ENCODE measurements at places on chromosomes 6 and 20.

GRCh38 chr6:126064257-126064747 is 78.0 kb downstream of the TRMT11 start:
- no peak for DNase-seq

- DNase-seq: no peak
Measured at GRCh38 chr6:141472162-141472928, 660.4 kb upstream of the GJE1 start.

DNA sequence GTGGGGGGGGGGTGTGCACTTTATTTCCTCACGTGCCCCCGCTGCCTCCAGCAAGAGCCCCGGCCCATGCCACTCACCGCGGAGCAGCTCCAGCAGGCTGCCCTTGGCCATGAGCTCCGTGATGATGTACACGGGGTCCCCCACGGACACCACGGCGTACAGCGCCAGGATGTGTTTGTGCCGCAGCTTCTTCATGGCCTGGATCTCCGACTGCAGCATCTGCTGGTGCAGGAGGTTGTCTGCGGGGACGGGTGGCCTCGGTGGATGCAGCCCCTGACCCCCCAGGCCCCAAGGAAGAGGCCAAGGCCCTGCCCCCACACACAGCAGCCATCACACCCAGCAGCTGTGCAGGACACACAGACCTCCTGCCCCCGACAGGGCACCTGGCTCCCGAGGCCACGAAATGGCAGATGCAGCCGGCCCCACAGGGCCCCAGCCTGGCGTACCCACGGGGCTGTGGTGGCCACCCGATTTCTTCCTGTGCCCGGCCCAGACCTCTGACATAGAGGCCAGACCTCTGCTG is 4.7 kb downstream of the PTK6 start:
- DNase-seq: no peak

DNA sequence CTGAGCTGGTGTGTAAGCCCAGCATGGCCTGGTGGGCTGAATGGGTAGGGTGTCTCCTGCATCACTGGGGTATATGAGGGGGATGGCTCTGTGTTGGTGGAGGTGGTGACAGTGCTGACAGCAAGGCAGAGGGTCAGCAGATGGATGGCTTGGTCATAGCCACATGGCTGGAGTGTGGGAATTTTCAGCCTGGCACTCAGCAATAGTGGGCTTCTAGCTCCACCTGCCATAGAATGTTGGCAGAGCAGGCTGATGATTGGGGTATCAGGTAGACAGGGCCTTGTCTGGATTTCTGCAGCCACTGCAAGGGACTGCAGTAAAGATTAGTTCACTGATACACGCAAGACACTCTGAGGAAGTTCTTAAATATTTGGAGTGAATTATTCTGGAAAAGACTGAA is 137.5 kb upstream of the BACH2 start:
- DNase-seq: no peak

- DNase-seq: no peak
Measured at GRCh38 chr6:79604583-79605037, 26.5 kb upstream of the SH3BGRL2 start.

DNA sequence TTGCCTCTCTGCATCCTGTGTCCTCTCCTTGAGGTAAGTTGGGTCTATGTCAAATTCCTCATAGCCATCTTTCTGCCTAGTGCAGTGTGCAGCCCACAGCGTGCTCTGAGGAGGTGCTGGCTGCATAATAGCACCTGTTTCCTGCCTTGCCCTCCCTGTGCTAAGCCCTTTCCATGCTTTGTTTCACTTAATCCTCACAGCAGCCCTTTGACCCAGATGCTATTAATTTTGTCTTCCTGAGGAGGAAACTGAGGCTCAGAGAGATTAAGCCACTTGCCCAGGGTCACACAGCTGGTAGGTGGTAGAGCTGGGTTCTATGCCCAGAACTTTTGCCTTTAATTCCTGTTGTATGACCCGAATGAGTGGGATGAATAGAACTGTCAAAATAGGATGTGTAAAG is 13.5 kb downstream of the FAM83D start:
- no peak for DNase-seq

GRCh38 chr6:43833223-43833995 is 63.4 kb downstream of the VEGFA start:
- no peak for DNase-seq

DNA sequence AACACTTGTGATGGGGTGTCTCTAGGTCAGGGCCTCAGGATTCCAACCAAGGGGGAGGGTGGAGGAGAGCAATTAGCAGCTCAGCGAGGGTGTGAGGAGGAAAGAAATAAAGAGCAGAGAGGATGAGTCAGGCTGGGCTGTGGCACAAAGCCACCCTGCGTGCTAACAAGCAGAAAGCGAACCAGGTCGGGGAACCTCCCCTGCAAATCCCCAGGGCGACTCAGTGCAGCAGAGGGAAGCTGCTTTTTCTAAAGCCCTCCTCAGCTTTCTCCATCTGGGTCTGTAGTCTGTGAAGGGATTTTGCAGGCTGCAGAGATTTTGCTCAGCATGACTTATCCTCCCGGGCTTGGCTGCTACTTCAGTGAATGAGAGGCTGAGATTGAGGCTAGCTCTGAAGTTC is 6.6 kb upstream of the SPO11 start:
- DNase-seq: no peak

DNA sequence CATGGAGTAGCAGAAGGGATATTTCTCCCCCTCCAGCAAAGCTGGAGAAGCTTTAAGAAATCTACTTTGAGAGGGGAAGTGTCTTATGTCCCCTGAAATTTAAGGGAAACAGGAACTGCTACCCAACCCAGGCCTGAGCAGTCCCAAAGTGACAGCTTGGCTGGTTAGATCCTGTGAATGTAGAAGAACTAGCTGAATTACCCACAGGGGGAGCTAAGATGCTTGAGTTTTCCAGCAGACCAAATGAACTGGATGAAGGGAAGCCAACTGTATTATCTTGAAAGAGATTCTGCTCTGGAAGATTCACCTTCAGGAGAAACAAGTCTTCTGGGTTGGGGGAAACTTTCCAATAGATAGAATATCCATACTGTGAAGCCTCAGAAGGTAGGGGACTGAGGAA is 303.3 kb upstream of the MMS22L start:
- no peak for DNase-seq

- no peak for DNase-seq
Measured at GRCh38 chr20:32582659-32583580, 2.2 kb downstream of the NOL4L start.

DNA sequence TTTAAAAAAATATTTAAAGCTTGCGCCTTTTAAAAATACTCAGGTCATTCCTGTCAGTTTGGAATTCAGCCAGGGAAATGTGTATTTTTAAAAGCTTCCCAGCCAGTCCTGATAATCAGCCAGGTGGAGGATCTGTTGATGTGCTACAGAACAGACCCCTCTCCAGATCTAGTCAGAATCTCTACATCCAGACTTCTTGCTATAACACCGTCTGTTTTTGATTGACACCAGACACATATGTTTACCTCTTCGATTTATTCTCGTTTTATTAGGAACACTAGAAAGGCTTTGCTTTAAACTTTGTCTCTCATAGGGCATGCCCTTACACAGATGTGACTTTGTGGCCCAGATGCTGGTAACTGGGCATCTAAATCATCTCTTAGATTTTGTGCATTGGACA is 11.7 kb downstream of the PARD6B start:
- no peak for DNase-seq

DNA sequence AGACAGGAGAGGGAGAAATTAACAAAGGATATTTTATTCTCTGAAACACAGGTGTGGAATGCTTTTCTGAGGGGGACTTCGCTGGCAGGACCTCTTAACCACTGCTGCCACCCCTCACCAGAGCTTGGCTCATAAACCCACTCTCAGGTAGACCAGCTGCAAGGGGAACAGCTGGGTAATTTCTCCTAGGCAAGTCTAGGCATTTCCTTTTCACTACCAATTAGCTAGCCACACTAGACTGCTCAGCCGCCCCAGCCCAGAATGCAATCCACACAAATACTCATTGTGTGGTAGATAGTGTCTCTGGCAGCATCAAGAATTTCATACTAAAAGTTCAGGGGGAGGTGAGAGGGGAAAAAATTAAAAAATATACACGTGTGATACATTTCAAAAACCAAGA is 267.6 kb upstream of the ID4 start:
- DNase-seq: no peak

DNA sequence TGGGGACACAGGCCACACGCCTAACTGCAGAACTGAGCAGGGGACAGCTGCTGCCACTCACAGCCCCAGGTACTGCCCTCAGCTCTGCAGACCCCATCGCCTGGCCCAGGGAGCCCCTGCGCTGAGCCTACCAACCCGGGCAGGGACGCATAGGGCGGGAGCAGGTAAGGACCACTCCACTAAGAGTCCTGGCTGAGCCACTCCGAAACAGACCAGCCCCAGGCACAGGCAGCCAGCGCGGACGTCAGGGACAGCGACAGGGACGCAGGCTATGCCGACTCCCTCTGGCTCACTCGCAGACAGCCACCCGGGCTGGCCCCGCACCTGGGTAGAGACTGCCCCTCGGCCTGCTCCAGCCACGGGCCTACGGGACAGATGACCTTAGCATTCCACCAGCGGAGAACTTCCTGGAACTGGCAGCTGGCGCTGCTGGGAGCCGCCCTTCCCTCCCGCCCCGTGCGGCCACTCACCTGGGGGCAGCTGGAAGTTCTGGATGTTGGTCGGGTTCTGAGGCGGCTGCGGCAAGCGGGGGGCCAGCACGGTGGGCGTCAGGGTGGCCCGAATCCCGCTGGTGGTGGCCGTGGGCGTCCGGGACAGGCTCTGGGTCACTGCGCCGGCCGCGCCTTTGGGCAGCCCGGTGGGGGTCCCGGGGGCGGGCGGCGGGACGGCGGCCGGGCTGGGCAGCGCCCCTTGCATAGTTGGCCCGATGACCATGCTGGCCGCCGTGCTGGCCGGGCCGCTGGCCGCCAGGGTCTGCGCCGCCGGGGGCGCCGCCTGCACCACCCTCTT is 1.5 kb downstream of the TAF4 start:
- no peak for DNase-seq

DNA sequence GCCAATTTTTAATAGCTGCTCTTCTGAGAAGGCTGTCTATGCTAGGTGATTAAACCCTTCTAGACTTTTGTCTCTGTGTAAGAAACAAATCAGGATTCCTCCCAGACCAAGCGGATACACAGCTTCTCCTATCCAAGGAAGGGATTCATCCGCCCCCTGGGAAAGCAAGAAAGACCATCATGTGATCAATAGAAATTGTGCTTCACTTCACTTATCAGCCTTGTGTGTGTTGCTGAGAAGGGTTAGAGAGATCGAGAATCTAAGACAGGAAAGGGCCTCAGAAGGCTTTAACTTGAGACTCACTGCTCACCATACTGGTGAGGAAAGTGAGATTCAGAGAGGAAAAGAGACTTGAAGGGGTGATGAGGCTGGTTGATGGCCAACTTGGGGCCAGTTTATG is 1.5 kb downstream of the ABCC10 start:
- no peak for DNase-seq

GRCh38 chr6:145863366-145863765 is 48.8 kb upstream of the FBXO30 start:
- no peak for DNase-seq

DNA sequence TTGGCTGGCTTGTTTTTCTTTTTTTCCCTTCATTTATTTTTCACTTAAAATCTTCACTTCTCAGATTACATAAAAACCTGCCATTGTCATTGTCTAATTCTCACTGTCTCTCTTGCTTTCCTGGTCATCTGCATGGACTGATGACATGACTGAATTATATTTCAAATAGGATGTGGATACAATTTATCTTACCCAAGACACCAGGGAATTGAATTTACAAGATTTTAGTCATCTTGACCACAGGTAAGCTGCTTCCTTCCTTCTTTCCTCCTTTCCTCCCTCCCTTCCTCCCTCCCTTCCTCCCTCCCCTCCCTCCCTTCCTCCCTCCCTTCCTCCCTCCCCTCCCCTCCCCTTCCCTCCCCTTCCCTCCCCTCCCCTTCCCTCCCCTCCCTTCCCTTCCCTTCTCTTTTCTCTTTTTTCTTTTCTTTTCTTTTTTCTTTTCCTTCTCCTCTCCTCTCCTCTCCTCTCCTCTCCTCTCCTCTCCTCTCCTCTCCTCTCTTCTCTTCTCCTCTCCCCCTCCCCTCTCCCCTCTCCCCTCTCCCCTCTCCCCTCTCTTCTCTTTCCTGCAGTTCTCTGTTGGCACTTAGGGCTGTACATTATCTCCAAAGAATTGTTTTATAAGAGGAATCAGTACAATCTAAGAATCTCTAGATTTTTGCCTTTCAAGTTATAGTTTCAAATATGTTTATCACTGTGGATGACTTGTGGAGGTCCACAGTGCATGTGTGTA is 171.5 kb downstream of the CARMIL1 start:
- DNase-seq: no peak

GRCh38 chr6:109170333-109170732 is 75.0 kb downstream of the CEP57L1 start:
- no peak for DNase-seq

- no peak for DNase-seq
Measured at GRCh38 chr6:109260126-109260525, 122.1 kb downstream of the CD164 start.

Data from activated CD4-positive, alpha-beta T cell treated with anti-CD3 and anti-CD28 coated beads, Interleukin-2, amount 50 U/mL, for 24 hours (primary cell).